ENCODE measurements at places on chromosomes 5 and 9.

GRCh38 chr9:107940616-107941595, 451.3 kb upstream of the KLF4 start:
- DNase-seq: no peak

GRCh38 chr5:16493261-16493660, 27.7 kb upstream of the ZNF622 start:
- DNase-seq: no peak

DNA sequence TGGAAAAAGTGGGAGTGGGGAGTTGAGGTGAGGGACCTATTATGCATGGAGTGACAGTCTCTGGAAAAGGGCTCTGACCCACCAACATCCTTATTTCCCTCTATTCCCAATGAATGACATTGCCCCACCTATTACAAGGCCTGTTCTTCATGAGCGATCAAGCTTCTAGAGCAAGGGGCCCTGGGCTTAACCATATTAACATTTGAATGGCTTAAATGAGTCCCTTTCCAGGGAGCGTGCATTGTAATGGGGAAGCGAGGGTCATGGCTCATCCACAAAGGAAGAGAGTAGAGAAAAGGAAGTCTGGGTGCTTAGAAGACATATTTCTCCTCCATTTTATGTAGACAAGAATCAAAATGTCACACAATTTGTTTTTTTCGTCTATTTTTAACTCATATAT, 255.5 kb downstream of the CAAP1 start:
- DNase-seq: no peak

DNA sequence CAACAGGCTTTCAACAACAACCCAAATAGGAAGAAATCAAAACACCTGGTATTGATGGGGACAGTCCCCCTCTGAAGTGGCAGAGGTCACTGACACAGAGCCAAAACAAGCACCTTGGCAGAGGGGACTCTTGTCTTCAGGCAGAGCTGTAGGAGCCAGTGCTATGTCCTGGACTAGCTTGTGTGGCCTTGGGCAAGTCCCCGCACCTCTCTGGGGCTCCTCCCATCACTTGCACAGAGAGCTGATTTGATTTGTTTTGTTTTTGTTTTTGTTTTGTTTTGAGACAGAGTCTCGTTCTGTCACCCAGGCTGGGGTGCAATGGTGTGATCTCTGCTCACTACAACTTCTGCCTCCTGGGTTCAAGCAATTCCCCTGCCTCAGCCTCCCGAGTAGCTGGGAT, 100.8 kb downstream of the C9orf50 start:
- DNase-seq: no peak

GRCh38 chr5:132069561-132069960, 4.0 kb upstream of the CSF2 start:
- no peak for DNase-seq

DNA sequence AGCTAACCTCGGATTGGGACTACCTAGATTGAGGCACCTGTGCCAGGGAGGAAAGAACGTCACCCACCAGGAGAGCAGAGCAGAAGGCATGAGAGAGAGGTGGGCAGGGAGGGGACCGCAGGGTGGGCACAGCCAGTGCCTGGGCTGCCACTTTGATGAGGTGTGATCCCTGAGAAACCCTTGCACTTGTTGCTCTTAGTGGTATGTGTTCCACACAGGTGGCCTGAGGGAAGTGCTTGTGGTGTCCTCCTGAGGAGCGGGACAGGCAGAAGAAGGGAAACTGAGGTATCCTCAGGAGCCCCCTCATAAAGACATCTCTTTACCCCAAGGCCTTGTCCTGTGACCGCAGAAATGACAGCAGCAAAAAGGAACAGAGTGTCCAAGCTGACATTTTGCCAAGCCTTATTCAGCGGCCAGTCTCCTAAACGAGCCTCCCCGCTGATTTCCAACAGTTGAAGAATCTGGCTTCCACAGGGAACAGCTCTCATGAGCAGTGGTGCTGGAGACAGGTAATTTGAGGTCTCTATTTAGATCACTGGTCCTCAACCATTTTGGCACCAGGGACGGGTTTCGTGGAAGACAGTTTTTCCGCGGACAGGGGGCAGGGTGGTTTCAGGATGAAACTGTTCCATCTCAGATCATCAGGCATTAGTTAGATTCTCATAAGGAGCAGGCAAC, 82.4 kb downstream of the FOXD1 start:
- no peak for DNase-seq

DNA sequence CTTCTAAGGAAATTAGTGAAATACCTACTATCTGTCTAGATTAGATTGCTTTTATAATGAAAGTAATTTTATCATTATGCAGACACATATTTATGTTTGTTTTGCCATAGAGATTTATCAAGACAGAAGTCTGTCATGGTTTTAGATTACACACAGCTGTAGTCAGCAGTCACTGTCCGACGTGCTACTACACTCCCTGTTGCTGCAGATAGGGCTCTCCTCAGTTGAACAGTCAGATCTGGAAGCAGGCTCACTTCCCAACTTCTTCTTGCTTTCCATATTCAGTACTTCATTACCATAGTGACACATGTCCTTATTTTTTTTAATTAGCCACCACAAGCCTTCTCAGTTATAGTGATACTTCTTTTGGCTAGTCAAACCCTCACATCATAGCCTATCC, 329.9 kb upstream of the ITGA1 start:
- no peak for DNase-seq

DNA sequence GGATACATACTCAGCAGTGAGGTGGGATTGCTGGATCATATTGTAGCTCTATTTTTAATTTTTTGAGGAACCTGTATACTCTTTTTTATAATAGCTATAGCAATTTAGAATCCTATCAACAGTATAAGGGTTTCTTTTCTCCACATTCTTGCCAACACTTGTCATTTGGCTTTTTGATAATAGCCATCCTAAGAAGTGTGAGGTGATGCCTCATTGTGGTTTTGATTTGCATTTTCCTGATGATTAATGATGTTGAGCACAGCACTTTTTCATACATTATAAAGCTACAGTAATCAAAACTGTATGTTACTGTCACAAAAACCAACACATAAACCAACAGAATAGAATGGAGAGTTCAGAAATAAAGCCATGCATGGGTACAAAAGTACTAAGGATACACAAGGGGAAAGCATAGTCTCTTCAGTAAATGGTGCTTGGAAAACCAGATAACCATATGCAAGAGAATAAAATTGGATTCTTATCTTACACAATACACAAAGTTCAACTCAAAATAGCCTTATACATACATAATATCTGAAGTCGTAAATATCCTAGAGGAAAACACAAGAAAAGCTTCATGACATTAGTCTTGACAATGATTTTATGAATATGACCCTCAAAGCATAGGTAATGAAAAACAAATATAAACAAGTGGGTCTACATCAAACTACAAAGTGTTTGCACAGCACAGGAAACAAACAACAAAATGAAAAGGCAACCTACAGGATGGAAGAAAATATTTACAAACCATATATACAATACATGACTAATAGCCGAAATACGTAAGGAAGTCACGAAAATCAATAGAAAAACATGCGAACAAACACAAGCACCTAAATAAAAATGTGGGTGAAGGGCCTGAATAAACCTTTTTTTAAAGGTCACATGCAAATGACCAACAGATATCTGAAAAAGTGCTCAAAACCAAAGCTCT, 287.8 kb upstream of the DAB2 start:
- no peak for DNase-seq

DNA sequence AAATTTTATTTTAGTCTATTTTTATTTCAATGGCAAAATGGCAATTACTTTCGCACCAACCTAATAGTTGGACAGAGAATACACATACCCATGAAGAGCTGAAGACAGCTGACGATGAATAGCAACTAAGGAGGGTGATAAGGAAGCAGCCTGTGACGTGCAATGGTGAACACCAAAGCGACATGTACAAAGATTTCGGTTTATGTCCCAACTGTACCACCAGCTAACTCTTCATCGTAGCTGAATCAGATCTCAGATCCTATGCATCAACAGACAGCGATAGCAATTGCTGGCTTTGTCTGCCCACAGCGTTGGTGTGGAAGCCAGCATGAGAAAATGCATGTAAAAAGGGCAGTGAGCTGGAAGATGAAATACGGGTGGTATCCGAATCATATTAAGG, 130.6 kb upstream of the ANKH start:
- DNase-seq: no peak

GRCh38 chr5:116035123-116035522, 2.9 kb downstream of the ARL14EPL start:
- no peak for DNase-seq

GRCh38 chr9:38207247-38207778, 138.3 kb upstream of the SHB start:
- DNase-seq: no peak

DNA sequence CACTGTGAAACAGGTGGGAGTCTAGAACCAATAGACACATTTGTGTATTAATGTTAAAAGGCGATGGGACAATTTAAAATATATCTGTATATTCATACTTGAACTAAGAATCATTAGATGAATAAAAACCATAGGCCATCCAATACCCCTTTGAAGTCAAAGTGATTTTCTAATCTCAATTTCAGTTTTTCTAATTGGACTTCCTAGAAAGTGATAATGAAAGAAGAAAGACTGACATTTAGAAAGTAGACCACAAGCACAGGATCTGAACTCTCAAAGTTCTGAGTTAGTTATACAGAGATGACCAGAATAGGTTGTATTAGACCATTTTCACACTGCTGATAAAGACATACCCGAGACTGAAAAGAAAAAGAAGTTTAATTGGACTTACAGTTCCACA, 412.8 kb upstream of the PIK3R1 start:
- DNase-seq: no peak

DNA sequence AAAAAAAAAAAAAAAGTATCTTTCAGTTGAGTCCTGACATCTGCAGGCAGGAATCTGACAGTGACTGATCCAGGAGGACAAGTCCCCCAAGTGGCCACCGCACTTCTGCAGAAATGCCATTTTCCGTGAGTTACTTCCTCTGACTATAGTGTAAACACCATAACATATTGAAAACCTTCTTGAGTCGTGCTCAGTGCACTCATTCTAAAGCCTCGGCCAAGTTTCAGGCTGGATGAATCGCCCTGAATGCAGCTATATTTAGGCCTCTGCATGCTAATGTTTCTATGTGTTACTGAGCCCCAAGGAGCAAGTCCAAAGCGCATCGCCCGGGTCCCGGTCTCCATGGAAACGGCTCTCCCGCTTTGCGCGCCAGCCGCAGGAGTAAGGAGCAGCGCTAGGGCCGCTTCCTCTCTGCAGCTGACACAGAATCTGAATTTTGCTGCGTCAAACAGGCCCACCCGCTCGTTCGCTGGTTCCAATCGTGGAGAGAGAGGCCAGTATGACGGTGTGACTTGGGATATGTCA, 335.4 kb downstream of the MSX2 start:
- peak; percentile 14 for DNase-seq

- no peak for DNase-seq
Measured at GRCh38 chr5:54525261-54525660, 7.7 kb downstream of the SNX18 start.

DNA sequence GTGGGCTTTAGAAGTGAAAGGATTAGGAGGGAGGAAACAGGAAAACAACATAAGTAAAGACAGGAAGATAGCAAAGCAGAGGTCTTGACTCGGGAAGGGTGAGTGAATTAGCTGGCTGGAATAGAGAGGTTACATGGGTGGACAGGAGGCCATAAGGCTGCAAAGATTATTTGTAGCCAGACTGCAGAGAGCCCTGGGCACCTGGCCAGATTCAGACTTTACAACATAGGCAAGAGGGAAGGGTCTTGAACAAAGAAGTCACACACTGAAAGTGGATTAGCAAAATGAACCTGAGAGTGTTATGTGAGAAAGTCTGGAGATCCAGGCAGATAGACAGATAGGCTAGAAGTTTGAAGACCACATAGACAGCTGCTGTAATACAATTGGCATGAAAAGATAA, 29.7 kb upstream of the CER1 start:
- DNase-seq: no peak

DNA sequence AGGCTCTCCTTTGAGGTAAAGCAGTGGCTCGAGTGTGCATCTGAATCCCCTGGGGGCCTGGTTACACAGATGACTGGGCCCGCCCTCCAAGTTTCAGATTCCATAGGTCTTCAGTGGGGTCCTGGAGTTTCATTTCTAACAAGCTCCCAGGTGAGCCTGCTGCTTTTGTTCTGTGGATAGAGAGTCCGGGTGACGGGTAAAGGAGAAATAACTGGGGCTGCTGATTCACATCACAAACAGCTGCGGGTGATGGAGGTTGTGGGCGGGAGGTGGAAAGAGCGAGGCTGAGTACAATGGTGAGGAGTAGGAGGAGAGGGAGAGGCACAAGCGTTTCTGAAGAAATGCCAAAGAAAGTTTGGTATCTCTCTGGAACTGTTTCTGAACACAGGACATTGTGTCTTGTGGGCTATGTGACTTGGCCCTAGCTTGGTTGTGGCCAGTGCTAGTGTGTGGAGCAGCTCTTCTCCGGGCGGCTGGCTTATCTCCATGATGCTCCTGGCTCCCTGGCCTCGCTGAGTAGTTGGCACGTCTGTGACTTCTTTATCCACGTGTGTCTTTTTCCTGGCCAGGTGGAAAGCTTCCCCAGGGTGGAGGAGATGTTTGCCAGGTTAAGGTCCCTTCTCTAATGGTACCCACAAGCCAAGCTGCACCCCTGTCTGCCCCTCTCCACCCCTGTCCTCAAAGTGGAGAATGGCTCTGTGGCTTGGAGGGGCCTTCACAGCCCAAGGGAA, 61.7 kb downstream of the HSPA4 start:
- peak; percentile 76 for DNase-seq
